ENCODE measurements at places on chromosomes 6 and 20.
A peak's percentile ranks its signal among the peaks of the same experiment; 100 is the strongest.

GRCh38 chr6:68192988-68193387 lies 442.1 kb upstream of the ADGRB3 start:
- DNase-seq, result no peak

- DNase-seq, result no peak
Measured at GRCh38 chr6:147722158-147722557, 213.7 kb downstream of the SAMD5 start.

DNA sequence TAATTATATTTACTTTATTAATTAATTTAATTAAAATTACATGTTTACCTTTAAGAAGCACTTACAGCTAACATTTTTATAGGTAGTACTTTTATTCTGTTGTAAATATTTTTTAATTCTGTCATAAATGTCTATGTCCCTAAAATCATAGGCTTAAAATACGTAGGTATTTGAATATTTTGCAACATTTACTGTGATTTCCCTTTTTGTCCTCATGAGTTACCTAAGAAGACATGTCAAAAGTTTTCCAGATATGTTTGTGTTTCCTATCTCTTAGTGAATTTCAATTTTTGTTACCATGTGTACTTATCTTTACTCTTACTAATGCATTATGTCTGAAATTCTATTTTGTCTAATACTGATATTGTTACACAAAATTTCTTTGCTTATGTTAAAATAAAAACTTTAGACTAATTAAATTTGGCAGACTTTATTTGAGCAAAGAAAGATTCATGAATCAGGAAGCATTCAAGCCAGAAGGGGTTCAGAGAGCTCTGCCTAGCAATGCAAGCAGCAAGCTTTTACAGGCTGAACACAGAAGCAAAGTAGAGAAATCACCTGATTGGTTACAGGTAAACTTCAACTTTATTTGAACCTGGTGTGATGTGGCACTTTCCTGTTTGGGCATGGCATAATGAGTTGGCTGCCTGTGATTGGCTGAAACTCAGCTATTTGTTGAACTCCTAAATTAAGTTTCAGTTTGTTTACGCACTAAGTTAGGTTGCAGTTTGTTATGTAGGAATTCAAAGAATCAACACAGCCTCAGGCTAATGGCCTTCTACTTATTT lies 123.2 kb upstream of the TMEM170B start:
- peak; percentile 34 for DNase-seq

DNA sequence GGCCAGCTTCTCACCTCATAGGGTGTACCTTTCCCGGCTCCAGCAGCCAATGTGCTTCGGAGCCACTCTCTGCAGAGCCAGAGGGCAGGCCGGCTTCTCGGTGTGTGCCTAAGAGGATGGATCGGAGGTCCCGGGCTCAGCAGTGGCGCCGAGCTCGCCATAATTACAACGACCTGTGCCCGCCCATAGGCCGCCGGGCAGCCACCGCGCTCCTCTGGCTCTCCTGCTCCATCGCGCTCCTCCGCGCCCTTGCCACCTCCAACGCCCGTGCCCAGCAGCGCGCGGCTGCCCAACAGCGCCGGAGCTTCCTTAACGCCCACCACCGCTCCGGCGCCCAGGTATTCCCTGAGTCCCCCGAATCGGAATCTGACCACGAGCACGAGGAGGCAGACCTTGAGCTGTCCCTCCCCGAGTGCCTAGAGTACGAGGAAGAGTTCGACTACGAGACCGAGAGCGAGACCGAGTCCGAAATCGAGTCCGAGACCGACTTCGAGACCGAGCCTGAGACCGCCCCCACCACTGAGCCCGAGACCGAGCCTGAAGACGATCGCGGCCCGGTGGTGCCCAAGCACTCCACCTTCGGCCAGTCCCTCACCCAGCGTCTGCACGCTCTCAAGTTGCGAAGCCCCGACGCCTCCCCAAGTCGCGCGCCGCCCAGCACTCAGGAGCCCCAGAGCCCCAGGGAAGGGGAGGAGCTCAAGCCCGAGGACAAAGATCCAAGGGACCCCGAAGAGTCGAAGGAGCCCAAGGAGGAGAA lies 10.5 kb downstream of the GNAS-AS1 start:
- DNase-seq, result no peak

DNA sequence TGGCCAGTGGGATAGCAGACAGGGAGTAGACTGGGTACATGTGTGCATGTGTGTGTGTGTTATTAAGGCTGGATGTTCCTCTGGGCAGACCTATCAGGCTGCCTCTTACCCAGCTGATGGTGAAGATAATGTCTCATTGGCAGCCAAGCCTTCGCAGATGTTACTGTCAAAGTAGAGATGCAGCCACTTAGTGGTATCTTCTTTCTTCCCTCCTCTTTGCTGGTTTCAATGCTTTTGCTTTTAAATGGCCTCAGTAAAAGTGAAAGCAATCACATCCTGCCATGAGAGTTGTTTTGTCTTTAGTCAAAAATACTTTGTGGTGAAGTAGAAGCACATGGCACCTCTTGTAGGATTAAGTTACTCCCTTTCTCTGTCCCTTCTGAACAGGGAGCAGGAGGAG lies 57.5 kb downstream of the SNRNP48 start:
- DNase-seq, result no peak

GRCh38 chr6:137708481-137708880 lies 158.6 kb upstream of the TNFAIP3 start:
- DNase-seq, result no peak

GRCh38 chr6:31946370-31946885 lies 533 bp downstream of the CFB start:
- DNase-seq, result no peak

DNA sequence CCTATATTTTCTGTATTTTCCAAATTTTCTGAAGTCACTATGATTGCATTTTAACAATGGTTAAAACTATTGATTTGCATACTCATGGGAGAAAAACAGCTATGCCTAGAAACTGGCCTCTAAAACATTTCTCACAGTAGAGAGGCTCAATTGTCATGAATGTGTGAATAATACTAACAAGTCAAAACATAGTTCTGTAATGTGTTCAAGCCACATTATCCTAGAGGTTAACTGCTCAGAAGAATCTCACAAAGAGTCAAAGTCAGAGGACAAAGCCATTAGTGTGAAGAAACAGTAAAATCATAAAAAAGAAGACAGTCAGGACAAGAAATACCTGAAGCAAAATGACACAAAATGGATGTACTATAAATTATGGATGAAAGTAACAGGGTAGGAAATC lies 12.5 kb upstream of the ALDH8A1 start:
- DNase-seq, result no peak

DNA sequence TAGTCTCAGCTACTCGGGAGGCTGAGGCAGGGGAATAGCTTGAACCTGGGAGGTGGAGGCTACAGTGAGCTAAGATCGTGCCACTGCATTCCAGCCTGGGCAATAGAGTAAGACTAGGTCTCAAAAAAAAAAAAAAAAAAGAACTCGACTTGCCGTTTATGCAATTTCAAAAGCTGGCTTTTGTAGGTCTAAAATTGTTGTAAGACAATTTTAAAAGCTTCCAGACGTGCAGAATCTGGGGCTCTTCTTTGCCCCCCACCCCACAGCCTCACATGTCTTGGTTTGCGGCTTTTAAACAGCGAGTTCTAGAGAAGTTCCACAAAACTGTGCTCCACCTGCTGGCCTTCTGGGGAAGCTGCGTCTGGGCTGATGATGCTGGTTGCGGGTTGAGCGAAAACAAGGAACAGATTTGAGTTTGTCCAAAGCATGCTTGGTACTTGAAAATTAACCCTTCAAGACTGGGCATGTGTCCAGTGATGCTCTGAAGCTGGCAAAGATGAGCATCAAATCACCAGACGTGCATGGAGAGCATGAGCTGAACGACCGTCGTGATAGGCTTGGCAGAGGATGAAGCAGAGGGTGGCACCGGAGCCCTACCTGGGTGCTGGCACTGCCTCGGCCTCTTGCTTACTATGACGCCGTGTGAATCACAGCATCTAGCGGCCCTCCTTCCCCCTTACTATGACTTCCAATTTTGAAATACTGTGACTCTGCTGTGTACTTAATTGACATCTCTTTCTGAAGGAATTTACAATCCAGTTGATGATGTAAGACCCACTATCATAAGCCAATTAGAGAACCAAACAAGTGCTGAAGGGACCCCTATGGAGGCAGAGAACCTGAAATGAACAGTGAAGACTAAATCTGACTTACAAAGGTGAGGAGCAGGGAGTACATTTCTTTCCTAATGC lies 171.4 kb downstream of the GMPR start:
- peak; percentile 27 for DNase-seq

DNA sequence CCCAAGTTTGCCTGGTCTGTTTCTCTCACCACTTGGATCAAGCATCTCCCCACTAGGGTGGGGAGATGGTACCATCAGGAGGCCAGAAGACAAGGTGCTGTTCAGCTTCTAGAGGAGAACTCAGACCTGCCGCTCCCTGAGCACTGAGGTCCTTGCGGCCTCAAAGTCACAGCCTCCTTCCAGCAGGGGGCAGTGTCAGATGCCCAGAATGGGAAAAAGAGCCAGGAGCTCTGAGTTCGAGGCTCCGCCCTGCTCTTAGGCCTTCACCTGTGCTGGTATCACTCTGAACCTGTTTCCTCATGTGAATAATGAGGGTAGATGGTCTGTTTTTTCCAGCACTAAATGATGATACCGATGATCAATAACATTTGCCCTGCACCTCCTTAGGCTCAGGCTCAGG lies 68.7 kb downstream of the TOX2 start:
- no peak for DNase-seq

DNA sequence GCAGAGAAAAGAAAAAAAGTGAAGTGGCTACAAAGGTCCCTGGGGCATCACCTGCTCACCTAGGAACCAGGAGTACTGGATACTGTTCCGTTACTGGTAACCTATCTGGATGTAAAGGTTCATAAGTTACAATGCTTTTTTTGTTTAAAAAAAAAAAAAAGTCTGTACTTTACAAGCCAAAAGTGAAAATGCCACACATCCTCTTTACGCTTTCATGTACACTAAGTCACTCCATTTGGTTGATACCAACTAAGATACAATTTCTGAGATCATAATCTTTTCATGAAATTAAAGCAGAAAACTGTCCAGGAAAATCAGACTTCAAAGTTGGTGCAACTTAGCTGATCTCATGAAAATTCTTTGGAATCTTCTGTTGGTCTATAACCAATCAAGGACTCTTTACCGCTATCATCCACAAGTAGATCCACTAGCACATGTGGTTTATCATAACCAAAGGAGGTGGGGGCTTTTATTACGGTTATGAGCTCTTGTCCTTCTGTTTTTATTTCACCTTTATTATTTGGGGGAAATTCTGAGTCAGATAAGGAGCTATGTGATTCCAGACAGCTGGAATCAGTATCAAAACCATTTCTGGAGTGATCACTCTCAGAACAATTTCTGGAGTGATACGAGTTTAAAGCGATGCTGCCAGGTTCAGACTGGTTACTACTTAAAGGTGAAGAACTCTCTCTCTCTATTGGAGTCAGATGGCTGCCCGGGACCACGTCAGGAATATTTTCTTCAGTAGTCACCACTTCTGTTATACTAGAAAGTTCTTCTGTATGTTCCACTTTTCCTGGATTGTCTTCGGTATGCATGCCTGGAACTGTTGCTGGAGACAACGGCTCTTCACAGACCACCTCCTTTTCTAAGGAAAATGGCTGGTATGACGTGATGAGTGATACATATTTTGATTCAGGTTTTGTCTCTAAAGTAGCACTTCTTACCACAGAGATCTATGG lies 21.2 kb downstream of the IFNGR1 start:
- no peak for DNase-seq

DNA sequence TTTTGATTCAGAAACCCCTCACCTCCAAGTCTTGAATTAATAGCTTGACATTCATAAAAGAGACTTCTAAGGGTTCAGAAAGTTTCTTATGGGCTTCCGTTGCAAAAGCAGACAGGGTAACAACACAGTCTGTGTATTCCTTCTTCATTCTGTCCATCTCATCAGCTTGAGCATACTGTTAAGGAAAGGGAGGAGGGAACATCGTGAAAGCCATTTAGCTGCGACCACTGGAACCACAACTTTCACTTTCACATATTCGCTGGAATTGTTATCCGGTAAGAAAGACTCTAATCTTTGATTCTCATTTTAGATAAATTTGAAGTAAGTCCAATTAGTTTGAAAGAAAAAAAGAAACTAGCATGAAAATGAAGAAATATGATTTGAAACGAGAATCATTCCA lies 174.4 kb downstream of the SYNE1 start:
- no peak for DNase-seq

DNA sequence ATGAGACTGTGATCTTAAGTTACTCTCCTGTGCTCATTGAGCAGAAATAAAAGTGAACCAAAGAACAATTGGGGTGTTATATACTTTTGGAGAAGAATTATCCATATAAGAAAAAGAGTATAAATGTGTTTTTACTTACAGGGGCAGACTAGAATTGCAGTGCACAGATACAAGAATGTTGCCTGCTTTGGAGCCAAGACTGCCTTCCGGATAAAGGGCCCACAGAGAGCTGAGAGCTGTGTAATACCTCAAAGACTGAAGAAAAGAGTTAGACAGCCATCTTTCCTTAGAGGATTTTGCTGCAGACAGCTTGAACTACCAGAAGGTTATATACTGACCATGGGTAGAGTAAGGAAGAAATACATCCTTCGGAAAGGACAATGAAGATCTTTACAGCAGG lies 1235.5 kb upstream of the CITED2 start:
- no peak for DNase-seq

GRCh38 chr6:36478051-36478526 lies 35.3 kb downstream of the KCTD20 start:
- no peak for DNase-seq

- DNase-seq, result no peak
Measured at GRCh38 chr6:149995971-149996370, 29.4 kb downstream of the RAET1L start.

- DNase-seq, result no peak
Measured at GRCh38 chr6:146595972-146596731, 2.6 kb upstream of the ADGB start.

DNA sequence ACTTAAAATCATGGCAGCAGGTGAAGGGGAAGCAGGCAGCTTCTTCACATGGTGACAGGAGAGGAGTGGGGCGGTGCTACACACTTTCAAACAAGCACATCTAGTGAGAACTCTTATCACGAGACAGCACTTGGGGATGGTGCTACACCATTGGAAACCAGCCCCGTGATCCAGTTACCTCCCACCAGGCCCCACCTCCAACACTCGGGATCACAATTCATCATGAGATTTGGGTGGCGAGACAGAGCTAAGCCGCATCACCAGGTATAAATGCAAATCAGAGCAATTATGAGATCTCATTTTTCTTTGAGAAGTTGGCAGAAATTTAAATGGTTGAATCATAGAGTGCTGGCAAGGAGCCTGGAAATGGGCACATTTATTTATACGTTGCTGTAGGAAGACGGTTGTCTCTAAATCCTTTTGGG lies 31.4 kb downstream of the IGF2R start:
- DNase-seq, result no peak

All from effector memory CD4-positive, alpha-beta T cell (primary cell).